GM23248 (cell line): ENCODE measurements at places on chromosomes 1 and 21. TPM values are rescaled to one million over a fixed set of nuclear protein-coding genes. Genes with fewer than 3 reads are reported as not detected.
A peak's percentile ranks its signal among the peaks of the same experiment; 100 is the strongest.

KMO gene
- not detected in 2 replicates for total RNA-seq

DNA sequence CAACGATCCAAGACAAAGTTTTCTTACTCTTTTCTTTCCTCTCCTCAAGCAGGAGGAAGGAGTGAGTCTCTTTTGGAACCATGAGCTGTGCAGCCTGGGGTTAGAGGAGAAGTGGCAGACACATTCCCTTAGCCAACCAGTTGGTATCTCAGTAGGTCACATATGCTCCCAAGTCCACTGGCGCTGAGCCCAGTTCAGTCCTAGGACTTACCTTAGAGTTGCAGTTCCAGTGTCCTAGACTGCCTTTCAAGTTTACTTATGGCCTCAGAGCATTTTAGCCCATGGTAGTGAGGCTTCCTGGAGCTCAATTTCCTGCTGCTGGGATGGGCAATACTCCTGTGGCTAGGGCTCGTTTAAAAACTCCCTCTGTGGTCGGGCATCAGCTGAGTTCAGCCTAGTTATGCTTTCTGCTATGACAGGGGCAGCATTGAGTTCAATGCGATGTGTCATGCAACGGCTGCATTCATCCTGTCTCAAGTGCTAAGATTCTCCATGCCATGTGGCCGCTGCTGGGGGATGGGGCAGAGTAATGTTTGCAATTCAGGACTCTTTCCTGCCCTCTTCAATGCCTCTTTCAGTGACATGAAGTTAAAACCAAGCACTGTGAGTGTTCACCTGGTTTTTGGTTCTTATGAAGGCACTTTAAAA lies 103.8 kb downstream of the LRRC7 start:
- peak; percentile 22 for DNase-seq

DNA sequence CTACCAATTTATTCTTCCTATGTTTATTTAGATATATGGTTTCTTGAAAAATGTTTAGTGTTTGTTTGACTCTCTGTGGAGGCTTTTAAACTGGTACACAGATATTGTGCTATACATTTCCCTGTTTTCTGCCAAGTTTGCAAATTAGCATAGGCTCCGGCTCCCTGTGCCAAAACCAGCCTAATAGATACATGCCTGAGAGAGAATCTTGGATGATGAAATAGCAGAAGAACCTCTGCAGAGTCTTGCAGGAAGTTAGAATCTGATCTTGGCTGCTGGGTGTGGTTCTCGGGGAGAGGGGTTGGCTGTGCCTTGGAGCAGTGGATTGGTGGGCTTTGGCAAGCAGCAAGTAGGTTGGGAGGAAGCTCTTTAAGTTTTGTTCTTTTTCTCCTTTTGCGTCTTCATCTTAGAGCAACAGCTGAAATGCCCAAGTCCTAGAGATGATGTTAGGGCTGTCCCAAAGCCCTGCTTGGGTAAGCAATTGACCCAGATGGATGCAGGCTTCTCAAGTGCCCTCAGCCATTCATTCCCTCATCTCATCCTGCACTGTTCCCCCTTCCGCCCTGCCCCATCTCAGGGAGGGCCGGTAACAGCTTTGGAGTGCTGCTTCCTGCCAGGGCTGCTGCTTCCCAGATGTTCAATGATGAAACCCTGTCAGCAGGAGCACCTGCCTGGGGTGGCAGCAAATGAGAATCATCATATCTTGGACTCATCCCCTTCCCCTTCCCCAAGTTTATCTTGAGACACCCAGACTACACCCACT lies 9.3 kb downstream of the PLA2G2A start:
- peak; percentile 39 for DNase-seq

- DNase-seq: peak; percentile 97
Observed at GRCh38 chr1:169312084-169312954, 55.3 kb downstream of the NME7 start.

GRCh38 chr1:40664791-40665190 lies 691 bp downstream of the RIMS3 start:
- no peak for DNase-seq

GRCh38 chr1:160577671-160578070 lies 1.6 kb downstream of the CD84 start:
- DNase-seq: no peak

SELL gene
- total RNA-seq: not detected in 2 replicates

- no peak for DNase-seq
Observed at GRCh38 chr1:42414551-42415496, 34.2 kb downstream of the RIMKLA start.

- no peak for DNase-seq
Observed at GRCh38 chr21:19405326-19405725, 1001.7 kb upstream of the TMPRSS15 start.

DNA sequence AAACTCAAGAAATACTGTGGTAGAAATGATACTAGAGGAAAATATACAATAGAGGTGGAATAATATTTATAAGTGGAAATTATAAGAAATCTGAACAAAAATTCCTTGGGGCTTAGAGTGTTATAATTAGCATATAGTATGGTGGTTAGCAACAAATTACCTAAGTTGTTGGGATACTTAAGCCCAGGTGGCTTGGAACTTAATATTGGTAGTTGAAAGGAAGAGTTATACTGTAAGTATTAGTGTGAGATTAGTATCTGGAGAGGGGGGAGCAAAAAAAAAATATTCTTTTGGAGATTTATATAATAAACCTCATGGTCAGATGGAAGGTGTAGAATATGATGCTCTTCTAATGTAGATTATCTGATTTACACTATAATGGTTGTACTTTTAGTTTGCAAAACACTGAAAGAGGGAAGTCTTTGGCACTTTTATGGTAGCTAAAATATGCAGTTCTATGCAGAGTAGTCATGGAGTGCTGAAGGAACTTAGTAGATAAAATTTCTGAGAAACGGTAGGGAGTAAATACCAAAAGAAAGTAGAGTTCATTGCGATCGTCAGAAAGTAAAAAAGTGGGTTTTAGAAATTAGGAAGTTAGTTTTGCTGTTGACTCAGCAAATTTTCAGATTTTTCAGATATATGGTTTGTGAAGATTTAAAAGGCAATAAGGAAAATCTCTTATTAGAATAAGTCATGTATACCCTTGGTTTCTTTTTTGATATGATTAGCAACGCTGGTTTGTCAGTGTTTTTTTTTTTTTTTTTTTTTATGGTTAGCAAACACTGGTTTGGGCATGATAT lies 45.7 kb downstream of the MTF2 start:
- DNase-seq: no peak

OR10J1 gene
- not detected in 2 replicates for total RNA-seq

DNA sequence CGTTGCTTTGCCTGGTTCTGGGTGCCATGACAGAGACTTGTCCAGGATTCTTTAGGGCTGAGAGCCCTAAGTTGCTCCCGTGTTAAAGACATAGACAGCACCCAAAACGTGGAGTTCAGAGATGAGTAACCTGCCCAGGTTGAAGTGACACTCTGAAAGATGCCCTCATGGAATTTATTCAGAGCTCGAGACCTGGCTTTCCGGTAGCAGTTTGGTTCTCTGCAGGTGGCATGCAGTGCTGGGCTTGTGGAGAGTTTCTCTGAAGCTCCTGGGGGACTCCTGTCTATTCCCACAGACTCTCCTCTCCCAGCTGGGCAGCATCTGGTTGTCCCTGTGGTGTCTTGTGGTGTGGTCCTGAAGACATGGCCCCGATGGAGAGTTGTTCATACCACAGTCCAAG lies 241.0 kb downstream of the RHOU start:
- no peak for DNase-seq

DNA sequence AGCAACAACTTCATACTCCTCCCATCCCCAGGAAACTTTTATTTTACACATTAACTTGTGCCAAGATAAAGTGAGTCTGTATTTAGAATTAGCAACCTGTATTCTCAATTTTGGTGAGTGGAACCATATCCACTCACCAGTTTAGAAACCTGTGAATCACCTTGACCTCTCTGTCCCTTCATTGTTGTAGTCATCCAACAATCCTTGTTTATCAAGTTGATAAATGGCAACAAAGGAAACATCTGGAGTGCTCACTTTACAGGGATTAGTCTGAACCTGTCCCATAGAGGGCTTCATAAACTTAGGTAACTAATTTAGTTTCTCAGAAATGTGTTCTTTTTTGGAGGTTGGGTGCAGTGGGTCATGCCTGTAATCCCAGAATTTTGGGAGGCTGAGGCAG lies 3.9 kb upstream of the CLSPN start:
- no peak for DNase-seq

DNA sequence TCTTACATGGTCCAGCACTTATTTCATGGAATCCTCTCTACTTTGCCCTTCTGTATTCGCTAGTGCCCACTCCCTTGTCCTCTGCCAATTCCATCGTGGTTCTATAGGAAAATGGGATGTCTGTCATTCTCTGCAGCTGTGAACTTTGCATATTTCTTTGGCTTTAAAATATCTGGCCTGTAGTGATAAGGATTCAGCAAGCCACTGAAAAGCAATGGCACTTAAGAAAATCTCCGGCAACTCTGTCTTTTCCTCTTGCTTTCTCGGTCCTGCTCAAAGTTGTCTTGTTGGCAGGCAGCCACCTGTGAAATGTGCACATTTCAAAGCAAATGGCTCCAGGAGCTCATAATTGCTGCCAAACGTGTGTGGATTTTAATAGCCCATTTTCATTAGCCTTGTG lies 91.8 kb downstream of the CHD1L start:
- no peak for DNase-seq

DNA sequence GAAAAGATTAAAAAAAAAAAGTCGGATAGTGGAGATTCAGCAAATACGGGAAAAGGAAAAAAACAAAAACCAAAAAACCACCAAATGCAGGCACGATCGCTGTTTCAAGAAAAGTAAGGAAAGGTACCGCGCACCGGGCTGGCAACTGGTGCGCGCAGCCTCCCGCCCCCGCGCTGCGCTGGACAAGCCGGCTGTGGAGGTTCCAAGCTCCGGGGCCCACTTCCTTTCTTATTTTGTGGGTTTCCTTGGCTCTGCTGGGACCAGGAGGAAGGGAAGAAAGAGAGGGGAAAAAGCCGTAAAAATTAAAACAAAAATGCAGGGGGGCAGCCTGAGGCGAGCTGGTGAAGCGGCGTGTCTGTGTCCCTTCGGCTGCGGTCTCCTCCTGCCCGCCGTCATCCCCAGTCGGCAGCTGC lies 233 bp downstream of the ADAMTS5 start:
- DNase-seq: peak; percentile 73

OR10Z1 gene
- total RNA-seq: not detected in 2 replicates

SPRR2F gene
- not detected in 2 replicates for total RNA-seq

GUCA2B gene
- total RNA-seq: not detected in 2 replicates

RCAN1 gene
- total RNA-seq: 65.9 and 74.1 TPM in 2 replicates

TRAF3IP3 gene
- not detected in 2 replicates for total RNA-seq

DNA sequence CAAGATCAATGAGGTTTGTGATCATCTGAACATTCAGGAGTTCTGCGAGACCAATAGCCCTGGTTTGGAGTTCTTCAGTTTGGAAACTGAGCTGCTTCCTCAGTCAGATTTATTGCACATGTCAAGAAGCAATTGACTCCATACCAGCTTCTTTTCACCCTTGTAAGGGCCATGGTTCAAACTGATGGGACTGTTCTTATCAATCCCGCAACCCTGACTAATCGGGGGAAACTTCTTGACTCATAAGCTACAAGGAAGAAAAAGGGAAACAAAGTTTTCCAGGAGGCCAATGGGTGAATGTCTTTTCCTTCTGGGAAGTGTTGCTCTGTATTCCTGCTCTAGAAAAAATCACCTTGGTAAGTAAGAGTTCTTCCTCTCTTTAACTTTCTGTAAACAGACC lies 187.9 kb downstream of the MIS18A start:
- no peak for DNase-seq

- DNase-seq: peak; percentile 68
Observed at GRCh38 chr1:225424562-225425200, 3.2 kb downstream of the LBR start.

RASAL2 gene
- 21.5 and 23.1 TPM in 2 replicates for total RNA-seq

AQP10 gene
- not detected in 2 replicates for total RNA-seq

- DNase-seq: no peak
Observed at GRCh38 chr1:178564086-178564782, 51.3 kb downstream of the TEX35 start.

ZNF683 gene
- total RNA-seq: not detected in 2 replicates

- no peak for DNase-seq
Observed at GRCh38 chr1:169245706-169246105, 121.9 kb downstream of the NME7 start.

MIXL1 gene
- total RNA-seq: not detected in 2 replicates

- DNase-seq: peak; percentile 55
Observed at GRCh38 chr1:48572646-48573258, 100.7 kb upstream of the SPATA6 start.

TRIM46 gene
- 3.4 TPM in 2 replicates for total RNA-seq

DNA sequence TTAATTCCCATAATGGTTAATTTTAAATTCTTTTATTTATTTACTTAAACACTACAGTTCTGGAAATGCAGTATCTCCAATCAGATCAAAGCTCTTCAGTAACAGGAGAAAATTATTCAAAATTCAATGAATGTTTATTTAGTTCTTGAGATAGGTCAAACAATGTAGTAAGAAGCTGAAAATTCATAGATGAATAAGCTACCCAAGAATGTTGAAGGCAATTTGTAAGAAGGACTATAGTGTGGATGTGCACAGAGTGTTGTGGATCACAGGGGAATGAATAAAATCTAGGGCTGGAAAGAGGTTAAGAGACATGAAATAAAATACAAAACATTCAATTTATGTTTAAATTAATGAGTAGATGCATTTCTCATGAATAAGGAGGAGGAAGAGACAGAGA lies 72.0 kb downstream of the OLFM3 start:
- DNase-seq: no peak

PALMD gene
- 0.11 TPM in 1 of 2 replicates, not detected in the other for total RNA-seq

SPAG17 gene
- total RNA-seq: not detected in 2 replicates

DNA sequence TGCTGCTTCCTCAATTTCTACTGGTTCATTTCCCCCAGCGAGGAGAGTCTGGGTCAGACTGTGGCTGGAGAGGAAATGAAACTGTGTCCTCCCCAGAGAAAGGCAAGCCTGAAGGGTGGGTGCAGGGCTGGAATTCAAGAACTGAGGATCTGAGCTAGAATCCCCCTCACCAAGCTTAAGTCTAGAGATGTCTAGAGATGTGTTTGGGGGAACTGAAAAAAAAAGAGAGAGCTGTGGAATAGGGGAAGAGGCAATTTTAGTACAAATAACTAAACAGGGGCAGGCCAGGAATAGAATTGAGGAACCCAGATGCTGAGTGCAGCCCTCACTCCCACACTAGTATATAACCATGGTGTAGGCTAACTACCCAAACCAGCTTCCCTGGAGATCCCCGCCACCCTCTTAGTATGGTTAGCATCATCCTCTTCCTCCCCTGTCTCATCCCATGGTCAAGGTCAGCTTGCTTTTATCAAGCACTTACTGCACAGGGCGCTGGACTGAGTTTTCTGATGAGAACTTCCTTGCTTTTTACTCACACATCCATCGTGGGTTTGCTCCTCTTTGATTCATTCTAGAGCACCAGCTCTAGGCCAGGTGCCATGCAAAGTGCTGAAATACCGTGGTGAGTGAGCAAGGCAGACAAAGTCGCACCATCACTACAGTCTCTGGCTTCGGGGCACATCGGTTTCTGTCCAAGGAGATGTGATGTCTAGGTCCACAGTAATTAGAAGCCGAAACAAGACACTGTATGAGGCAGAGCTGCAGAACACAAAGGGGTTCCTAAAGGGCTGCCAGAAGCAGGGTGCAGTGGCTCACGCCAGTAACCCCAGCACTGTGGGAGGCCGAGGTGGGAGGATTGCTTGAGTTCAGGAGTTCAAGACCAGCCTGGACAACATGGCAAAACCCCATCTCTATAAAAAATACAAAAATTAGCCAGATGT lies 112.9 kb upstream of the IPO9 start:
- DNase-seq: peak; percentile 62

HPCA gene
- total RNA-seq: not detected in 2 replicates

- DNase-seq: peak; percentile 68
Observed at GRCh38 chr1:9198538-9199361, 35.8 kb upstream of the H6PD start.
